NCI-H1105 treated with DMSO at 0.1 percent for 48 hours (cell line): ENCODE measurements at places on chromosomes 4 and X.
A peak's percentile ranks its signal among the peaks of the same experiment; 100 is the strongest.

DNA sequence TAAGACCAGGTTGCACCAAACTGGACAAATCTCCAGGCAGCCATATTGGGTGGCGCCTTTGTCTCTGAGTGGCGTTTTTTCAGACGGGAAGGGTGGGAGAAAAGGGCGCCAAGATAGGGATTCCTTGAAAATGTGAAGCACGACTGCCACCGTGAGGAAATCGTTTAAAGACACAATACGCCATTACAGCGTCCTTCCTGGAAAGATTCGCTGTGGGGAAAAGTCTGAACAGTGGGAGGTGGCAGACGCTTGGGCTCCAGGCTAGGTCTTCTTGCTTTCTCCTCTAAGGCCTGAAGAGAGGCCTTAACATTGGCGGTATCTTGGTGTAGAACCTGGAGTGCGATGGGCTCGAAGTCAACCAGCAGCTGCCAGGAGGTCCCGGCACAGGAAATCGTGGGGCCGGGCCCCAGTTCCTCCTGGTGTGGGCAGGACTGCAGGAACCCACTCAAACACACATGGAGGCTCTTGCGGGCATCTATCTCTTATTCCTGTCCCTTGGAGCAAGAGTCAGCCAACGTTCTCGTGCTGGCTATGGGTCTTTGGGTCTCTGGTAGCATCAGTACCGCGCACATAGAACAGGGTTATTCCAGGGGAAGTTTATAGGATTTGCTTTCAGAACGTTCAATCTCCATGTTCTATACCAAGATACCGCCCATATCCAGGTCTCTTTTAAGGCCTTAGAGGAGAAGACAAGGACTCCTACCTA, 208.8 kb downstream of the OR13H1 start:
- DNase-seq: no peak

DNA sequence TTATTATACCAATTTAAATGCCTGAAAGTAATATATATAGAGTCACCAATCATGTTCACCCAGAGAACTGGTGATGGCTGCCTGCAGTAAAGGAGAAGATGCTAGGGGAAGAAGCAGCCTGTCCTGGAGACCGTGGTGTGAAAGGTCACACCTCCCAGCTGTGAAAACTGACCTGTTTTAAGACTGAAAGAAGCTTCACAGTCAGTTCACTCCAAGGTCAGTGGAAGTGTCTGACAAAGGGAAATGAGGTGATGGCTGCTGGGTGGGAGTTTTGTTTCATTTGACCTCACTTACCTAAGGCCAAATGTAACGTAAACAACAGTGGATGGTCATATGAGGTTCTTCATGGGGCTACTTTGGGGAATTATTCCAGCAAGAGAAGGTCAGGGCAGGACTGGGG, 352.1 kb upstream of the GATB start:
- DNase-seq: no peak

- peak; percentile 76 for DNase-seq
Measured at GRCh38 chr4:129747756-129748155, 651.8 kb downstream of the C4orf33 start.

DNA sequence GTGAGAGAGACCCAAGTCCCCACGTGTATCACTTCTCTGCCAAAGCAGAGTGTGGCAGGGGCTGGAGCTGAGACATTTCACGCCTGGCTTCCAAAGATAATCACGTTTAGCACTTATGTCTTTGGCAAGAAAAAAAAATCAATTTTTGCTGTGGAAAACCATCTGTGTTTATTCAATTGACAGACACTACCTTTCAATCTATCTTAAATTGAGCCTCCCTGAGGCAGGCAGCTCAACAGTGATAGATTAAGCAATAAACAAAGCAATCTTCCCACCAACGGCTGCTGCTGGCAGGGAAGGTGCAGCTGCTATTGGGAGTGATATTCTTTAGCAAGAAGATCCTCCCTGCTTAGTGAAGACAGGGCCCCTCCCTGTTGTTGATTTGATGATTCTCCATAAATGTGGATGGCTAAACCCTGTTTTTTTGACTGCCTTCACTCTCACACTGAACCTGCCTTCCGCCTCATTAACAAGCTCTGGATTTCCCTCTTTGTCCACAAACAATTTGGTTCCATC, 11.6 kb upstream of the MAGEB17 start:
- peak; percentile 16 for DNase-seq

- no peak for DNase-seq
Measured at GRCh38 chr4:119783189-119783983, 154.8 kb upstream of the PDE5A start.

DNA sequence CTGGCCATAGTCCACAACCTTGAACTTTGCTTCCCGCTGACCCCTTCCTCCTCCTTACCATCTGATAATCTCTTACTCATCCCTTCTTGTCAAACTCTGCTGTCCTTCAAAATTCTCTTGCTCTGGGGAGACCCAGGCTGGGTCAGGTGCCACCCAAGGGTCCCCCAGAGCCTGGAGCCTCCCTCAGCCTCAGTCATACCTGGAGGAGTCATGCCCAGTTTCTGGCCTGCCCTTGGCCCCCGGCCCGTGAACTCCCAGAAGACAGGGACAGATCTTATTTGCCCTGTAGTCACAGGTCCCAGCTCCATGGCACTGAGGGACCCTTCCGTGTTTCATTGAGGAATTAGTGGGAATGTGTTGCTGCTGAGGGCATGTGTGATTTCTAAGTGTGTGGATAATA, 4.7 kb upstream of the GPR78 start:
- no peak for DNase-seq

DNA sequence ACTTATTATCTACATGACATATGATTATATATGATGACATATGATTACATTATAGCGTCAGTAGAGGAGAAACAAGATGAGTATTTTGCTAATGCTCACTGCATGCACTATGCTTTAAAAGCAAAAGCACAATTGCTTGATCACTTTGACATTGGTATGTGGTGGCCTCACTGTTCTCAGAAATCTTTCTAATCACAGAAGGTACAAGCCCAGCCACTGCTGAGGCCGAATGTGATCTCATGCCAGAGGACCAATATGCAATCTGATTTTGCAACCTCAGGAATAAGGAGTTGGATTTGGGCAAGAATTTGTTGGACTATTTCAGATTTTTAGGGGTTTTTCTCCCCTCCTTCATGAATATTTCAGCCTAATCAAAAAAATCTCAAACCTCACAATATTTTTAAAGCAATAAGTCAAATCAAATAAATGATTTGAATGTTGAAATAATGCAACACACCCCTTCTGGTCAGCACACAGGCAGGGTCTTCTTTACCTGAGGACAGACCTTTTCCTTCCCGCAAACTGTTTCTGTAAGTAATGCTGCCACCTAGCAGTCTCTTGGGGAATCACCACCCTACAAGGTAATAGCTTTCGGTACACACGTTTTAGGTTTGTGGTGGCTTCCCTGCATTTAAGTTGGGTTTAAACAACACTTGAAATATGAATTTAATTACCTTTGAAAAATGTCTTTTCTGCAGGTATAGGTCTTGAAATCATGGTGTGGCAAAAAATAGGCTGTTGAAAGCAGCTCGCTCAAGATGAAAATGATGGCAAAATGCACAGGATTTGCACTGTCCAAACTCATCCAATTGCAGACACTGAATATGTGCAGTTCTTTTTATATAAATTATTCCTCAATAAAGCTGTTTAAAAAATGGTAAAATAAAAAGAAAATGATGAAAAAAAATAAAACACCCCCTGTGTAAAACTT, 4.8 kb upstream of the CXCL13 start:
- DNase-seq: peak; percentile 38

GRCh38 chr4:24032371-24032989, 142.6 kb upstream of the PPARGC1A start:
- no peak for DNase-seq

GRCh38 chr4:79046016-79046592, 106.9 kb upstream of the PAQR3 start:
- no peak for DNase-seq

GRCh38 chr4:147846318-147847155, 114.6 kb downstream of the ARHGAP10 start:
- DNase-seq: peak; percentile 61

- DNase-seq: no peak
Measured at GRCh38 chrX:9597361-9598035, 132.6 kb downstream of the TBL1X start.

GRCh38 chrX:99010957-99011356, 1399.1 kb downstream of the PCDH19 start:
- no peak for DNase-seq

DNA sequence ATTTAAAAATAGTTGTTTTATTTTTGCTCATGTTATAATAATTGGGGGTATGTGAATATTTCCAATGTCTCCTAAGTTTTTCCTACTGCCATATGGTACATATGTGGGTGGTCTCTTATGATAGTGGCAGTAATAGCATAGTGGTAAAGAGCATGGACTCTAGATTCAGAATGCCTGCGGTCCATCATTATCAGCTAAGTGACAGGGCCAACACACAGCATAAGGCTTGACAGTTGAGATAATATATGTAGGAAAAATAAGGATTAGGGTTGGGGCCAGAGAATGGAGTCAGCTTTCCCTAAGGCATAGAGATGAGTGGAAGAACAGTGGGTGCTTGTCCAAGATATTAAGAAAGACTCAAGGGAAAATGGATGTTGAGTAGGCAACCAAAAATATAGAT, 2707.5 kb downstream of the PCDH7 start:
- no peak for DNase-seq

DNA sequence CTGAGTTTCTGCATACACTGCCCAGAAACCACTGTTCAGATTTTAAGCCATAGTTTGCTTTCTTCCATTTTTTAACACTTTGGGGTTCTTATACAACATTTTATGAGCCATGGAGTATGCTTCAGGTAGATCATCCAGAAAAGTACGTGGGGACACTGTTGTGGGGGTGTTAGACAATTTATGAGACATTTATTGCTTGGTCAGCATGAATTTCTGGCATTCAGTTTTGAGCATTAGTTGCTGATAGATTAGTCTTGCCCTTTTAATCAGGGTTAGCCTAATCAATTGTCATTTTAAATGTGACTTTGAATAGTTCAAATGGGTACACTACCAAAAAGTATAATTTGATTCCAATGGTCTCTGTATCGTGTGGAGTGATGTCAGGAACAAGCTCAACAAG, 434.9 kb downstream of the GPM6A start:
- no peak for DNase-seq

GRCh38 chr4:183139058-183139750, 40.1 kb downstream of the WWC2 start:
- DNase-seq: no peak

GRCh38 chr4:23789762-23790161, 100.1 kb downstream of the PPARGC1A start:
- no peak for DNase-seq

DNA sequence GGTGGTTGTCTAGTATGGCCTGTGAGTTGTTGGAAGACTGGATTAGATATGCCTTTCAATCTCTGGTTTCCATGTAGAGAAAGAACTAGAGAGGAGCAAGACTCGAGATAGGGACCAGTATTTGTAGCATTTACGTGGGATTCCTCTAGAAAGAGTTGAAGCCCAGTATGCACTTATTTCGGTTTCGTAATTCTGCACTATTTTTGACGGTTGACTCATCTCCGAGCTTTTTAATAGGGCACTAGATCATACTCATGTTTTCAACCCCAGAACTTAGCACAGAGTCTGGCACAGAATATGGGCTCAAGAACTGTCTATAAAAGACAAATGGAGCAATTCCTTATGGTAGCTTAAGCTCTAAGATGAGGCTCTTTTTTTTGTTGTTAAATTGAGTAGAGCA, 15.7 kb downstream of the HELT start:
- DNase-seq: no peak

GRCh38 chr4:172688534-172688933, 480.1 kb upstream of the GALNT7 start:
- DNase-seq: no peak

GRCh38 chr4:9987749-9988362, 33.4 kb downstream of the SLC2A9 start:
- no peak for DNase-seq

DNA sequence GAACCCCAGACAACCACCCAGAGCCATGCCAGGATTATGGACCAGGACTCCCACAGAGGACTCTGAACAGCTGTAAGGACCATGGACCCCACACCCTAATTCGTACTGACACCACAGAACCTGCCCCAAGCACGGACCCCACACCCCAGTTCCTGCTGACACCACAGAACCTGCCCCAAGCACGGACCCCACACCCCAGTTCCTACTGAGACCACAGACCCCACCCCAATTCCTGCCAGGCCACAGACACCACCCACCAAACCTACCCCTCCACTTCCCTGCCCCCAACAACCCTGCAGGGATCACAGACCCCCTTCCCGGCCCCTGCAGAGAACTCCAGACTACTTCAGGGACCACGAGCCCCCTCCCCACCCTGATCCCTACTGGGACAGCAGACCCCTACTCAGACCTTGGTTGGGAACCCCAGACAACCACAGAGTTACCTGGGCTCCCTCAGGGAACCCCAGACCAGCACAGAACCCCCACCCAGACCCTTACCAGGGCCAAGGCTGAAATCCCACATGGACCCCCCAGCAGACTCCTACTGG, 1.4 kb upstream of the DHRSX start:
- no peak for DNase-seq

DNA sequence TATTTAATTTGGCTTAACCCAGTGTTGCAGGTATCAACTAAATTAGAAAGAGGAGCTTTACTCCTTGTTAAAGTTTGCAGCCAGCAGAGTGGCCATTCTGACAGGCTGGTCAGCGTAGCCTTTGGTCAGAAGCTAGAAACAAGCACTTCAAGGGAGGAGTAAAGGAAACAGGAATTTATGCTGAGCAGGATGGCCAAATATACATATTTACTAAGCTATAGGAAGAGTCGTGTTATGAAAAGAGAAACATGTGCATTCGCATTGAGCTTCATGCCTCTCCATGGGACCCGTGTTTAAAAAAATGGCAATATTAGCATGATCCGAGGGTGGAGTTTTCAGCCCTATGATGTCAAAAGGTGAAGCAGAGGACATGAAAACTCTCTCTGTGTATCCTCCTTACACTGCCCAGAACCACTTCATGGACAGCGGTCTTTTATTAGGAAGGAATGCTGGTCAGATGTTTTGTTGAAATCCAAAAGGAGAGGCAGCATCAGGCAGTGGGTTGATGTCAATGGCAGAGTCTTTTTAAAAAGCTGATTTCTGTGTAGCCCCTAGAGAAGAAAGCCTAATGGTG, 71.8 kb upstream of the MAPK10 start:
- DNase-seq: no peak

DNA sequence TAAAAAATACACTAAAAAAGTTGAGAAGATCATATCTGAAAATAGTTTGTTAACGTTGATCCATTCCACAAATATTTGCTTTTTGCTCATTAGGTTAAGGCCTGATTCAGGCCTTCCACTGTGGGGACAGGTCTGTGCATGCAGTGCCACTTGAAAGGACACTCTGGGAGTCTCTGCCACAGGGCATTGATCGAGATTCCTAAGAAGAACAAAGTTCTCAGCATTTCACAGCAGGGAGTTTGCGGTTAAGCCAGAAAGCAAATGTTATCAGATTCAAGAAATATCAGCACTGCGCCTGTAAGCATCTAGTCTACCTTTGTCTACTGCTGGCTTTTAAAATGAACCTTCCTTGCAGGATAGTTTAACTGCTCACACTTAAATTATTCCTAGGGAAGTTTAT, 62.2 kb upstream of the TNIP3 start:
- no peak for DNase-seq

GRCh38 chr4:46124773-46125413, 1.0 kb upstream of the GABRG1 start:
- DNase-seq: peak; percentile 78

GRCh38 chr4:25870081-25870480, 7.3 kb upstream of the SEL1L3 start:
- no peak for DNase-seq

- DNase-seq: no peak
Measured at GRCh38 chrX:47723083-47723482, 64.1 kb upstream of the UXT start.

- DNase-seq: no peak
Measured at GRCh38 chrX:52576474-52576873, 59.6 kb upstream of the XAGE1B start.

GRCh38 chrX:28802625-28803024, 215.4 kb downstream of the IL1RAPL1 start:
- DNase-seq: no peak
